Activated naive CD4-positive, alpha-beta T cell treated with anti-CD3 and anti-CD28 coated beads, Interleukin-2, amount 50 U/mL, for 16 hours (primary cell): ENCODE measurements at places on chromosomes 3 and 15.

GRCh38 chr3:172270557-172271166, 177.6 kb downstream of the GHSR start:
- DNase-seq, result no peak

GRCh38 chr3:55458181-55458790, 28.8 kb downstream of the WNT5A start:
- no peak for DNase-seq

GRCh38 chr3:149850787-149851584, 38.0 kb downstream of the RNF13 start:
- no peak for DNase-seq

- DNase-seq, result no peak
Observed at GRCh38 chr3:7306901-7307300, 446.0 kb downstream of the GRM7 start.

GRCh38 chr15:69570997-69571396, 118.4 kb downstream of the RPLP1 start:
- no peak for DNase-seq

DNA sequence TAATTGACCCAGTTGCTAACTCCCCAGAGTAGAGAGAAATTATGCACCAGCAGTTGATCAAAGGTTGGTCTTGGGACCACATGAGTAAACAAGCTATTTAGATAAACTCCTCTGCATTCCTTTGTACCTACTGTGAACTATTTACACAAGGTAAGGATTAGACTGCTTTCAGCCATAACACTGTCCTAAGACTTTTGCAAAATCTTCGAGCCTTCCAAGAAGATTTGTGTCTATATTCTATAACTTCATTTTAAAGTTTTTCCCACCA, 108.5 kb upstream of the UNC13C start:
- DNase-seq, result no peak

DNA sequence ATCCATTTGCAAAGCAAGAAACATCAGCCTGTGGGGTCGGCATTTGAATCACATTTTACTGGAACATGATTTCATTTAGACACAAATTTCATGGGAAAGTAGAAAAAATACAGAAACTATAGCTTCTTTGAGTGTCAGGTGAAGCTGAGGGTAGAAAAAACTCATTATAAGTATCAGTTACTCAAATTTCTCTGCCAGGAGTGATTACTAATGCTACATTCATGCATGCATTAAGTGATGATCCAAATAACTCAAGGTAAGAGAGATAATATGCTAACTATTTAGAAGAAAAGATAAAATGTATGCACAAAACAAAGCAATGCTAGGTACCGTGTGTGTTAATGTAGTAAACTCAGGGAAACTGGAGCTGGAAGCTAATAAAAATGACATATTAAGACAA, 406.0 kb downstream of the GAP43 start:
- no peak for DNase-seq

- DNase-seq, result no peak
Observed at GRCh38 chr15:69810431-69811354, 287.0 kb downstream of the TLE3 start.

DNA sequence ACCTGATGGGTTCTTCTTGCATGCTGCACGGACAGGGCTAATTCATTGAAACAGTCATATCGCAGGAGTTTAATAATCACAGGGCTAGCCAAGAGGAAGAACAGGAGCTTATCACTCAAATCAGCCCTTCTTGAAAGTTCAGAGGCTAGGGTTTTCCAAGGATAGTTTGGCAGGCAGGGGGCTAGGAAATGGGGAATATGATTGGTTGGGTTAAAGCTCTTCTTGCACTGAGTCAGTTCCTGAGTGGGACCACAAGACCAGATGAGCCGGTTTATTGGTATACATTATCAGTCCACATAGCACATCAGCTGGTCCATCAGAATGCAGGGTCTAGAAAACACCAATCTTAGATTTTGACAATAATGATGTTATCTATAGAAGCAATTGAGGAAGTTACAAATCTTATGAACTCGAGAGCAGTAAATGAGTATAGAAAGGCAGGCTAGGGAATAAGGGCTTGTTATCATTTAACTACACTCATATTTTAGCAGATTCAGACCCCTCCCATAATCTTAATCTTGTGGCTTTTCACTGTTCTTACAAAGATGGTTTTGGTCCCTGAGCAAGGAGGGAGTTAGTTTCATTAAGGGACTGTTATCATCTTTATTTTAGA, 58.1 kb upstream of the SLC25A36 start:
- no peak for DNase-seq

GRCh38 chr3:196619223-196619622, 20.3 kb upstream of the NRROS start:
- no peak for DNase-seq

GRCh38 chr3:49358884-49359225, 702 bp upstream of the GPX1 start:
- no peak for DNase-seq

GRCh38 chr3:57545636-57546268, 1.6 kb upstream of the DNAH12 start:
- no peak for DNase-seq
